ENCODE measurements at places on chromosomes 5 and 9. TPM values are rescaled to one million over a fixed set of nuclear protein-coding genes. Genes with fewer than 3 reads are reported as not detected.

The CNTNAP3 gene
- 5.4 TPM for total RNA-seq

The IL9 gene
- not detected for total RNA-seq

The SPINK13 gene
- total RNA-seq: not detected

The C9orf85 gene
- 13.4 TPM for total RNA-seq

The SPACA9 gene
- total RNA-seq: 4.1 TPM

The FRMD3 gene
- 2.3 TPM for total RNA-seq

The DAPK1 gene
- total RNA-seq: 64.1 TPM

The SGCD gene
- 0.33 TPM for total RNA-seq

The FNIP1 gene
- 24.9 TPM for total RNA-seq

The PCDHA1 gene
- total RNA-seq: 0.07 TPM

The LRRTM2 gene
- total RNA-seq: 1.3 TPM

The GRXCR2 gene
- not detected for total RNA-seq

The CFAP90 gene
- total RNA-seq: 0.84 TPM

The SLC23A1 gene
- total RNA-seq: not detected

The CCL28 gene
- not detected for total RNA-seq

The OR1L8 gene
- not detected for total RNA-seq

The OR1Q1 gene
- not detected for total RNA-seq

The SURF6 gene
- total RNA-seq: 23.9 TPM

The SUSD3 gene
- not detected for total RNA-seq

The NUTM2G gene
- total RNA-seq: not detected

The BRD3OS gene
- total RNA-seq: 30.7 TPM

The AMBP gene
- total RNA-seq: not detected

The NFIL3 gene
- total RNA-seq: 16.8 TPM

The CLTA gene
- total RNA-seq: 224 TPM

The ALDH7A1 gene
- total RNA-seq: 169 TPM

The VPS13A gene
- 28.7 TPM for total RNA-seq

The SOWAHA gene
- not detected for total RNA-seq

The ARL10 gene
- 37.2 TPM for total RNA-seq

The WDR31 gene
- total RNA-seq: 3.5 TPM
